ENCODE measurements at places on chromosomes 2 and 18.

DNA sequence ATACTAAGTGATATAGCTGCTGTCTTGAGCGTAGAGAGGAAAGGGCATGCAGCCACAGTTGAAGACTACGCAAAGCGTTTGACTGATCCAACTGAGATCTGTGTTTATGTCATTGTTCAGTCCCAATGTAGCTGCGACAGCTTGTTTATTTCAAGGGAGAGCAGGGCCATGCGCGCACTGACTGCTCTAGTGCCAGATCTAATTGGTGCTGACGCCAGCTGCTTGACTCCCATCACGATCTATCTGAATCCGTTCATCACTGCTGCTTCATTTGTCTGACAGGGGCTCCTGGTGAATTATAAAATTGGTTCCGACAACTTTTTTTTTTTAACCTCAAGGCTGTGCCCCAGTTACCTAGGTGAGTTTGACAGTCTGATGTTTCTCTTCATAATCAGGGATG lies 75.7 kb downstream of the CHST9 start:
- no peak for DNase-seq

DNA sequence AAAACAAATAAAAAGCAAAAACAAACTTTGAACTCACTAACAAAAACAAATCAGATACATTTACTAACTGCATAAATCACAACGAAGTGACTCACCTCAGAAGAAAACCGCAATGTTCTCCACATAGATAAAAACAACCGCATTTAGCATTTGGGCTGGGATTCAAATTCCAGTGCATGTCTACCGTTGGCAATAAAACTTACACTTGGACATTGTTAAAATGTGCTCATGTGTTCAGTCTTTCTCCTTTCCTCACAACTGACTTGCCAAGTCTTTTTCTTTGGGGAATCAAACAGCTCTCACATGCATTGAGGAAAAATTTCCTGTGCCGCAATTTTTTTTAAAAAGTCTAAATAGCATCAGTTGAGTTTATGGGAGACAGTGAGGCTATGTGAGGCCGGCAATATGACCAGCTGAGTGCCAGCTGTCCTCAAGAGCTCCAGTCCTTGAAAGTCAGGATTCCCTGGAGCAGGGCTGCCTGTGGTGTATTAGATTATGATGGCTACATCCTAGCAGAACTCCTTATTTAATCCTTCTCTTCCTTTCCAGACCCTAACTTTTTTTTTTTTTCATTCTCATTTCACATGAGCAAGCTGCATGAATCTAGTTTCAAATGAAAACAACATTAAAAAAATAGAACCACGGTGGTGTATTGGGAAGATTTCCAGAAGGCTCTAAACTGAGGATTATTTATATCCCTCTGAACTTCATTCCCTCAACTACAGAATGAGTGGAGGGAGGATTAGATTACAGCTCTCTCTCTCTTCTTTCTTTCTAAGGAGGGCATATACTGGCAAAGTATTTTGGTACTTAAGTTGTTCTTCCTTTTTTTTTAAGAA lies 70.2 kb upstream of the MEIS1 start:
- DNase-seq, result no peak

- no peak for DNase-seq
Observed at GRCh38 chr2:186695081-186695756, 1.4 kb downstream of the FAM171B start.

- DNase-seq, result no peak
Observed at GRCh38 chr2:693606-694005, 16.4 kb upstream of the TMEM18 start.

DNA sequence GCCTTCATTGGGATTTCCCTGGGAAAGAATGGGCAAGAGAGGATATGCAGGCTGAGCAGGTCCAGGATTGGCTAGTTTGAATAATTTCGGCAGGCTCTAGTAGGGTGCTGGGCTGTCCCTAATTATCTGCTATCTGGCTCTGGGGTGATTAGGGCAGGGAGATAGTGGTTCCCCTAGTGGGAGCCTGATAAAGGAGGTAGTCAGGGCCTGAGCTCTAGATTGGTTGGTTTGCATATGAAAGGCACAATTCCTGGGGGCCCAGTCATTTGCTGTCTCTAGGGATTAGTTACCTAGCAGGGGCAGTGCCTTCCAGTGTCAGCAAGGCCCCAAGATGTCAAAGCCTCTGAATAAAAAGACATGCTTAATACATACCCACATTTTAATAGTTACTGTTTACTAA lies 690.1 kb upstream of the KLHL29 start:
- DNase-seq, result no peak

DNA sequence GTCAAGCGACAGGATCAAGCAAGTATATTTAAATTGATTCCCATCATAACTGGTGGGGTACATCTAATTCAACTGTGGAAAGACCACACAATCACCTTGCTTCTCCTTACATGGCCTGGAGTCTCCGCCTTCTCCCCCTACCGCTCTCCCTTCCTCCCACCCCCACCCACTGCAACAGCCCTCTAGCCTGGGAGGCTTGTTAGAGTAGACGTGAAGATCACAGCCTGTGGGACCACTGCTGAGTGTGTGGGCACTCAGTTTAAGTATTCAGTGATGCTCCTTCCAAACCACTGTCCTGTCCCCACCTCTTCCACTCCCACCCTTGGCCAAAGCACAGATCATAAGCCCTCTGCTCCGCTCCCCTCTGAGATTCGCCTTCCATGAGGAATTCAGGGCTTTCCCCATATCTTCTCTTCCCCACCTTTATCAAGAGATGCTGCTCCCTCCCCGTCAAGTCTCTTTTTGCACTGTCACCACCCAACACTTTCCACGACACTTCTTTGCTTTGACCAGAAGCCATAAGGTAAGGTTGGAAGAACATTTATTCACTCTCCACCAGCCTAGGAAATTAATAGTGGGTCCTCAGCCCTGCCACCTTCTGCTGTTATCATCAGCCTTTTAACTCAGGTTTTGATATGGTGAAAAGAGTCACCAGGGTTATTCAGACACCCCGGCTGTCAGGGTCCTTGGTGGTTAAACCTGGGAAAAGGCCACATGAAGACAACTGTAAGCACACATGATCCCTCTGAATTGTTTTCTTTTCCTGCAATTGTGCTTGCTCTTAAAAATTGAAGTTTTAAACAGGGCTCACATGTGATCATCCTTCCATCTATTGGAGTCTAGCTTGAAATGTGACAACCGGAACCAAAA lies 1.7 kb downstream of the METTL4 start:
- DNase-seq, result no peak

GRCh38 chr18:45227001-45227742 lies 388.1 kb upstream of the SLC14A2 start:
- DNase-seq, result no peak

- DNase-seq, result no peak
Observed at GRCh38 chr2:134454426-134454825, 200.6 kb downstream of the MGAT5 start.

DNA sequence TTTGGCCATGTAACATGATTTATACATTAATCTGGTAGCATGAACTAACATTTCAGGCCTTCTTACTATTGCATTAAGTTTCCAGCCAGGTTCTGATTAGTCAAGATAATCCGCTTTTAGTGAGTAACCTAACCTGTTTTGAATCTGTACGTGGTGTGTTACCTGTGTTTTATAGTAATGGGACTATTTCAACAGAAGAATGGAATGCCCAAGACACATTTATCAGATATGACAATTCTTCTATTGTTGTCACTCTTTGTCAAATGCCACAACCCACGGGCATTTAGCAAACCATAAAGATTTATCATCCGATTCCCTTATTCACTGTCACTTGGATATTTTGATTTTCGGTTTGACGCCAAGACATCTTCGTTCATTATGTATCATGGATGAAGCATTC lies 117.9 kb downstream of the ETAA1 start:
- no peak for DNase-seq

DNA sequence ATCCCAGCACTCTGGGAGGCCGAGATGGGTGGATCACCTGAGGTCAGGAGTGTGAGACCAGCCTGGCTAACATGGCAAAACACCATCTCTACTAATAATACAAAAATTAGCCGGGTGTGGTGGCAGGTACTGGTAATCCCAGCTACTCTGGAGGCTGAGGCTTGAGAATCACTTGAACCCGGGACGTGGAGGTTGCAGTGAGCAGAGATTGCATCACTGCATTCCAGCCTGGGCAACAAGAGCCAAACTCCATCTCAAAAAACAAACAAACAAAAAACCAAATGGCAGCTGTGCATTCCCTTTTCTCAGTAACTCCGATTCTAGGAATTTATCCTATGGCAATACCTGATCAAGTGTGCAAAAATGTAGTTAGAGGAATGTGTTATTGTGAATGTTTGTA lies 4.7 kb upstream of the GRHL1 start:
- no peak for DNase-seq

DNA sequence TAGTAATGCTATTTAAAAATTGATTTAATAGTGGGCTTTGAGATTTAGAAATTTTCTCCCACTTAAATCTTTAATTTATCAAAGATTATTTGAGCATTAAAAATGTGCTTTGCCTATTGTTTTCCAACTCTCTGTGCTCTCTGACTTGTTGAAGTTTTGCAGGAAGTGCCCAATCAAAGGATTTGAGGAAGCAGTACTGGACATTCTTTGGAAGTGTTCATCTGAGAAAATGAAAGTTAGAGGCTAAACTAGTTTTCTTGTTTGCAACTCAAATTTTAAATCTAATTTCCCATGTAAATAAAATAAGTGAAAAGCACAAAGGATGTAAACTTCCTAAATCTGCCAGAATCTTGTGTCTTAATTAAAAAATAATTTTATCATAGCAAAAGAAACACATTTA lies 89.1 kb downstream of the CAMKMT start:
- no peak for DNase-seq

DNA sequence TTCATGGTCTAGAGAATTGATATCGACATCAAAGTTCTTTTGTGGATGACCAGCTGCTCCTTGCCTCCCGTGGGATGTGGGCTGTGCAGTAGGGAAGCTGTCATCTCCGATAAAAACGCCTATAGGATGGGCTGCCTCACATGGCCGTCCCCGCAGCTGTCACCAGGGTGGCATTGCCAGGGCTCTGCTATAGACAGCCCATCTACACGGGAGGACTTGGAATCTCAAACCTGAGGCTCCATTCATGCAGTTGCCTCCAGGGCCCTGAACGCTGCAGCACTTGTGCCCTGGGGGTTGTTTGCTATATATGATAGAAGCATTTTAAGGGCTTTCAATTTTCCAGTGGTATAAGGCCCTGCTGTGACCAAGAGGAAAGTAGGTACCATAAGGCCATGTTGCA lies 183.1 kb downstream of the MYCN start:
- no peak for DNase-seq

- DNase-seq, result no peak
Observed at GRCh38 chr2:236633775-236634560, 64.3 kb downstream of the ACKR3 start.

DNA sequence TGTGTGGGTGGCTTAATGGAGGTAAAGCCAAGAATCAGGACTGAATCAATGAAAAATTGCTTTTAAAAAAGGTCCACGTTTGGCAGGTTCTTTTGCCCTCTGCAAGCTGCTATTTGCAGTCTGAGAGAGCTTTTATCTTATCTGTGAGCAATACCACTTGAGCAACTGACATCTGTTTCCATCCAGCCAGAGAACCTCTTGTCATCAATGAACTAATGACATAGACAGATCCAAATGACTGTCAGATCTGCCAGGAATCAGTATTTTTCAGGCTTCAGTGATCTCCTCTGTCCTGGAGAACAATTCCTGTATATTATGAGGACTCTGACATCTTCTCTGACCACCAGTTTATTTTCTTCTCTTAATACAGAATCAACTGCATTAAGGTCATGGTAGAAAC lies 608.1 kb downstream of the LRP1B start:
- DNase-seq, result no peak

GRCh38 chr2:108367014-108367413 lies 10.7 kb upstream of the SULT1C4 start:
- DNase-seq, result no peak

DNA sequence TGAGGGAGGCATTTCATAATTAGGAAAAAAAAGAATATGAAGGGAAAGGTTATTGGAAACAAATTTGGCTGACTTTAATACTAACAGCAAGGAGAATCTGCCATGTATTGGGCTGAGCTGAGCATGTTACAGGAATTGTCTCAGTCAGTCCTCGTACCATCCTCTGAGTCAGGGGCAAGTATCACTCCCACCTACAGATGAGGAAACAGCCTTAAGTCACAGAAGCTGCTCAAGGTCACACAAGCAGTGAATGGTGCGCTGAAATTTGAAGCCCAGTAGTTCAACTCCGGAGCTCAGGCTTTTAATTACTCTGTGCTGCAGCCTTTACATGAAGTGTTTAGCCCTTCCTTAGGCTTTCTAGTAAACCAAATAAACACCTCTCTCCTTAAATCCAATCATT lies 17.3 kb downstream of the PROKR1 start:
- no peak for DNase-seq

GRCh38 chr2:226358688-226359087 lies 440.9 kb downstream of the IRS1 start:
- DNase-seq, result no peak

GRCh38 chr2:97781981-97782380 lies 68.6 kb downstream of the ZAP70 start:
- no peak for DNase-seq

DNA sequence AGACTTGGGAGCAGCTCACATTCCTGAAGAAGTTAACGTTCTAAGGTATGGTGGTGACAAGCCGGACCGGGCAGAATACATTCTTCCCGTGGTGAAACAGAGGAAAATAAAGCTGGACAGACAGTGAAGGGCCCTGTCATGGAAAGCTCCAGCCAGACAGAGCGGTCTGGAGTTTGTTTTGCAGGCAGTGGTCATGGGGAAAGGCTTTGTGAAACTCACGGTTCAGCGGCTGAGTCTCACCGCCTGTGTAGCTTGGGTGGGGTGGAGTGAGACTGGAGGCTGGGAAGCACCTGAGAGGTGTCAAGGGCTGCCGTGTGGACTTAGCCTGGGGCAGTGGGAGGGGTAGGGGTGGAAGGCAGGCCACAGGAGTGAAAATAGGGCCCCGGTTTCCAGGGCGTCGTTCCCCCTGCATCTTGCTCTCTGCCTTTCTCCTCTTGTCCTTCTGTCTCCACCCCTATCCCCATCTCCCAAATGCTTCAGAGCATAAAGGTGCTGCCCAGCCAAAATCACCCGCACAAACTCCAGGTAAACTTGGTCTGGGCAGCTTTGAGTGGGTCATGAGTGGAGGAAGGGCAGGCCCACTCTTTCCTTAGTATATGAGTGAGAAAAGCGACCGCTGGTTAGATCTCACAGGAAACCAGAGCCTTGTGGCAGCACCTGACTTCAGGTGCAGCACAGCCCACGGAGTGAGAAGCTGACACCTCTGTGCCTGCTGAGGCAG lies 11.4 kb upstream of the SLC20A1 start:
- DNase-seq, result no peak
